NCI-H1436 (cell line): ENCODE measurements at places on chromosomes 2 and 18.

- DNase-seq: peak; percentile 62
These were observed 79.0 kb downstream of the CIB4 start for GRCh38 chr2:26561918-26562810.

DNA sequence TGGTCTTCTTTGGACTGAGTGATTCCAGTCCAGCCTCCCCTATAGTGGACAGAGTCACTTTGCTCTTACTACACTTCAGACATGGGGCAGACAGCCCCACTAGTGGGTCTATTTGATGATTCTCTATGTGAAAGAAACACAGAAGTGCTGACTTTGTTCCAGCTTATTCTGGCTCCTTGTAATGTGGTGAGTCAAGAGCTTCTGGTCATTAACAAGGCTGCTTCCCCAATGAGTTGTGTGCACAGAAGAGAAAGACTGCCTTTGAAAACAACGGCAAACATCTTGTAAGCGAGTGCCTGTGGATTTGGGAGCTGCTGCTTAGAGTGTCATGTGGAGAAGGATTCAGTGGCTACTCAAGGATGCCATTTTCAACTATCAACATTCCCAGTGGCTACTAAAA lies 39.1 kb downstream of the RMC1 start:
- DNase-seq: no peak

GRCh38 chr2:126634273-126634861 lies 21.6 kb upstream of the GYPC start:
- no peak for DNase-seq

DNA sequence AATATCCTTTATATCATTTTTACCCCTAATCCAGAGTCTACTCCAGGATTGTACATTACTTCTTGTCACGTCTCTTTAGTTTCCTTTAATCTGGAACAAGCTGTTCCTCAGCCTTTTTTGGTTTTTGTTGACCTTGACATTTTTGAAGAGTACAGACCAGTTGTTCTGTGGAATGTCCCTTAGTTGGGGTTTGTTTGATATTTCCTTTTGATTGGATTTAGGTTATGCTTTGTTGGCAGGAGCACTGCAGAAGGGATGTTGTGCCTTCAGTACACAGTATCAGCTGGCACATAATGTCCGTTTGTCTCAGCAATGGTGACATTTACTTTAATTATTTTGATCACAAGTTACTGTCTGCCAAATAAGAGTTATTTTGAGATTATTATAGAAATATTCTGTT lies 160.6 kb downstream of the MEIS1 start:
- DNase-seq: no peak
